ENCODE measurements at places on chromosomes 1 and 21. TPM values are rescaled to one million over a fixed set of nuclear protein-coding genes. Genes with fewer than 3 reads are reported as not detected.

GRCh38 chr1:209607795-209608178, 24.3 kb downstream of the CAMK1G start:
- no peak overlapping the region for H3K4me3 ChIP-seq
- H3K4me1 ChIP-seq, result no peaks in the 10 kb centered on the region
- H3K36me3 ChIP-seq, result no peaks in the 10 kb centered on the region
- no peak for DNase-seq
- no peak overlapping the region for H3K27ac ChIP-seq
- H3K27me3 ChIP-seq, result no peaks in the 10 kb centered on the region

- H3K4me1 ChIP-seq, result peaks cover 24% of the 10 kb centered on the region
- H3K27ac ChIP-seq, result no peak overlapping the region
- no peak overlapping the region for H3K4me3 ChIP-seq
- H3K27me3 ChIP-seq, result no peaks in the 10 kb centered on the region
- DNase-seq, result peak; percentile 21
Observed at GRCh38 chr1:88877382-88877825, 14.0 kb downstream of the GTF2B start.

- H3K27me3 ChIP-seq, result no peaks in the 10 kb centered on the region
- no peak overlapping the region for H3K4me3 ChIP-seq
- H3K27ac ChIP-seq, result no peak overlapping the region
Observed at GRCh38 chr1:243251539-243251938, 3.5 kb downstream of the CEP170 start.

DNA sequence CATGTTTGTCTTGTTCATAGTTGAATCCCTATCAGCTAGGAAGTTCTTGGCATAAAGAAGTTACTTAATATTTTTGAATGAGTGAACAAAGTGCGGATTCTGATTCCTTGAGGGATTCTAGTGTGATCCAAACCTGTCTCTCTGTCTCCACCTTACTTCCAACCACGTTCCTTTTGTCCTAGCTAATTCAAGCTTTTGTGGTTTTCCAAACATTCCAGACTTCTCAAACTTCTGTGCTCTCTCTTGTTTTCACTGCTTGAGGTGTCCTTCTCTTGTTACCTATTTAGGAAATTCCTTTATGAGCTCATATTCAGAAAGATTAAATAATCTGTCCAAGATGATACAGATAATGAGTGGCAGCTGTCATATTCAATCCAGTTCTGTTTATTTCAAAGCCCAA, 353.2 kb downstream of the PTBP2 start:
- H3K27ac ChIP-seq, result no peak overlapping the region
- DNase-seq, result no peak
- H3K4me3 ChIP-seq, result no peak overlapping the region
- H3K36me3 ChIP-seq, result no peaks in the 10 kb centered on the region

- H3K27me3 ChIP-seq, result no peaks in the 10 kb centered on the region
- peaks cover 8% of the 10 kb centered on the region for H3K4me1 ChIP-seq
- no peak overlapping the region for H3K4me3 ChIP-seq
- no peaks in the 10 kb centered on the region for H3K36me3 ChIP-seq
- no peak for DNase-seq
Observed at GRCh38 chr1:179767177-179767581, 24.1 kb downstream of the FAM163A start.

GRCh38 chr1:111706921-111707320, 32.3 kb downstream of the INKA2 start:
- no peaks in the 10 kb centered on the region for H3K4me1 ChIP-seq
- DNase-seq, result no peak
- peaks cover 23% of the 10 kb centered on the region for H3K36me3 ChIP-seq
- H3K4me3 ChIP-seq, result no peak overlapping the region
- no peaks in the 10 kb centered on the region for H3K27me3 ChIP-seq

The OLFML3 gene
- 28.3 TPM for total RNA-seq

DNA sequence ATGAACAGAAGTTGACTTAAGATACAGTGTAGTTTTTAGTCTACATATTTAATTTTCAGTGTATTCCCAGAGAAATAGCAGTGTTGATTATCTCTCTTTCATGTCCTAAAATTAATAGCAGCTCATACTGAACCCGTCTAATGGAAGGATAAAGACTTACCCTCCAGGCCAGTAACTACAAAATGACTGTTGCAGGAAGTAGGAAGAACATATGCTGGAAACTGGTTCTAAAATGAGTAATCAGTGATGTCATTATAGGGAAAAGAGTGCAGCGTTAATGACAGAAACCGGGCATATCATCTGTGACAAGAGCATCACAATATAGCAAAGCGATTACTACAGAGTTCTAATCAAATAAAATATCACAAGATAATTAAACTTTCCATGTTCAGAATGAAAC, 385.5 kb downstream of the SMYD3 start:
- no peak for DNase-seq
- no peak overlapping the region for H3K4me3 ChIP-seq
- no peak overlapping the region for H3K27ac ChIP-seq
- no peaks in the 10 kb centered on the region for H3K27me3 ChIP-seq

The GSTM2 gene
- 37.1 TPM for total RNA-seq

- H3K27ac ChIP-seq, result no peak overlapping the region
- DNase-seq, result no peak
- no peaks in the 10 kb centered on the region for H3K4me1 ChIP-seq
- no peaks in the 10 kb centered on the region for H3K27me3 ChIP-seq
- H3K36me3 ChIP-seq, result no peaks in the 10 kb centered on the region
Observed at GRCh38 chr21:14889080-14889810, 175.6 kb downstream of the NRIP1 start.

- DNase-seq, result no peak
- no peaks in the 10 kb centered on the region for H3K4me1 ChIP-seq
- no peak overlapping the region for H3K4me3 ChIP-seq
- no peaks in the 10 kb centered on the region for H3K27me3 ChIP-seq
- no peak overlapping the region for H3K27ac ChIP-seq
- H3K36me3 ChIP-seq, result no peaks in the 10 kb centered on the region
Observed at GRCh38 chr21:42448686-42449085, 45.0 kb downstream of the UBASH3A start.

- DNase-seq, result no peak
- no peaks in the 10 kb centered on the region for H3K4me1 ChIP-seq
- H3K36me3 ChIP-seq, result no peaks in the 10 kb centered on the region
- H3K27ac ChIP-seq, result no peak overlapping the region
Observed at GRCh38 chr1:70386121-70386520, 24.9 kb upstream of the CTH start.

GRCh38 chr1:38029685-38030511, 16.7 kb downstream of the POU3F1 start:
- DNase-seq, result no peak
- peaks cover 12% of the 10 kb centered on the region for H3K36me3 ChIP-seq
- H3K27me3 ChIP-seq, result no peaks in the 10 kb centered on the region
- no peak overlapping the region for H3K27ac ChIP-seq
- H3K4me3 ChIP-seq, result no peak overlapping the region

- H3K4me3 ChIP-seq, result no peak overlapping the region
- no peaks in the 10 kb centered on the region for H3K27me3 ChIP-seq
- H3K27ac ChIP-seq, result no peak overlapping the region
Observed at GRCh38 chr1:58738876-58739275, 39.0 kb upstream of the MYSM1 start.

The CRYAA gene
- not detected for total RNA-seq

The SFN gene
- 0.54 TPM for total RNA-seq

The STX12 gene
- total RNA-seq, result 169 TPM

The CFAP45 gene
- total RNA-seq, result 0.56 TPM

- peaks cover 15% of the 10 kb centered on the region for H3K4me1 ChIP-seq
- no peak for DNase-seq
- peak overlapping the region; percentile 77 for H3K4me3 ChIP-seq
- H3K36me3 ChIP-seq, result peaks cover 25% of the 10 kb centered on the region
- no peaks in the 10 kb centered on the region for H3K27me3 ChIP-seq
Observed at GRCh38 chr1:53237638-53238037, 680 bp downstream of the MAGOH start.

DNA sequence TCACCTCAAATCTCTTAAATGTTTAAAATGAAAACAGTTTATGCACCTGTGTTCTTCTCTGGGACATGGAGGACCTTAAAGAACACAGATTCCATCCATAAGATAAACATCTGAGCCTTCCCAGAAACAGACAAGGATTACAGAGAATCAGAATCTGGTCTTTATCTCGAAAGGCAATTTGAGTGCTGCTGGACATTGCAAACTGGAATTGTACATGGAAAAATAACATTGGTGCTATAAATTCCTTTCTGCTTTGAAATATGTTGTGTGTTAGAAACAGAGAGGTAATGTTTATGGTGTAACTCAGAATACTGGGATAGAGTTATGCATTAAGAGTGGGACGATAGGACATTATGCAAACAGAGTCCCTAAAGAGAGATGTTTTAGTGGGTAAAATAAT, 6.6 kb upstream of the DDR2 start:
- no peaks in the 10 kb centered on the region for H3K4me1 ChIP-seq
- no peak overlapping the region for H3K27ac ChIP-seq
- no peak overlapping the region for H3K4me3 ChIP-seq
- no peaks in the 10 kb centered on the region for H3K36me3 ChIP-seq
- no peaks in the 10 kb centered on the region for H3K27me3 ChIP-seq

GRCh38 chr1:101506541-101507164, 269.8 kb downstream of the S1PR1 start:
- peak; percentile 13 for DNase-seq
- H3K36me3 ChIP-seq, result no peaks in the 10 kb centered on the region
- no peak overlapping the region for H3K27ac ChIP-seq
